Fibroblast of upper back skin (primary cell): ENCODE measurements at places on chromosomes 1 and 21.

- DNase-seq = no peak
Observed at GRCh38 chr1:44625348-44625747, 48.9 kb downstream of the TMEM53 start.

GRCh38 chr1:18997508-18997907 is 41.0 kb upstream of the IFFO2 start:
- DNase-seq = no peak

GRCh38 chr1:188514917-188515316 is 1686.2 kb downstream of the PLA2G4A start:
- DNase-seq = no peak

DNA sequence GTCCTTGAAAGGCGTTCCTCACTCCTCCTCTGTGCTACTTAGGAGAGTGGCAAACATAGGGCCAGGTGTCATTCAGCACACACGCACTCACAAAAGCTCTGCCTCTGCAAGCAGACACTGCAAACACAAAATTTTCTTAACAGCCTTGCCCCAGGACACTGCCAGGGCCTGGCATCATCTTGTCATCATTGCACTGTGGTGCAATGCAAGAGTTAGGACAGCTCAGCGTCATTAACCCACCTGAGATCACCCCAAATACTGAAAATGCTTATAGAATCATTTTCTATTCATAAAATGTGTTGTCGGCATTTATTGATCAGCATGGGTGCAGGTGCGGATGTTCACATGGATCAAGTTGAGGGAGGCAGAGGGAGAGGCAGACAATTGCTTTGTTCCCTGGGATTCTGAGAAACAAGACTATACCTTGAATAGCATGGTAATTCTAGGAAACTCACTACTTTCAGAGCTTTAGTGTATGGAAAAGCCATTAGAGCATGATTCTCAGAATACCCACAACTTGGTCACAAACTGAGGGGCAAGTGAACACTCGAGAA is 3.0 kb downstream of the ADAM30 start:
- no peak for DNase-seq

GRCh38 chr1:207398986-207399385 is 55.1 kb upstream of the CR2 start:
- no peak for DNase-seq

- peak; percentile 87 for DNase-seq
Observed at GRCh38 chr21:35840197-35840799, 220.0 kb downstream of the SETD4 start.

DNA sequence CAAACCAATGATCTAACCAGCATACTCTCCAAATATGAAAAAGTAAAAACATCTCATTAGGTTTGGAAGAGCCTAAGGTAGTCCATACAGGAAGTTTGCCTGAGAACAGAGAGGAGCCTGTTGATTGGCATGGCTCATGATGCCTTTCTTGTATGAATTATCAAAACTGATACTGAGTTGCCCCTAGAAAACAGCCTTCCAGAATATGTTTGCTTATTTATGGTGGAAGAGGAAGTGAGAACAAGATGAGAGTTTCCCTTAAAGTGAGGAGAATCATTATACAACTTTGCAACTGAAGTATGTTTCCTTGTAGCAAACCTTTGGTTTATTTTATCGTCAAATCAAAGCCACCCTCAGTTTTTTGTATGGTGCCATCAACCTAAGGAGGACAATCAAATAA is 23.8 kb upstream of the KIAA1614 start:
- no peak for DNase-seq

DNA sequence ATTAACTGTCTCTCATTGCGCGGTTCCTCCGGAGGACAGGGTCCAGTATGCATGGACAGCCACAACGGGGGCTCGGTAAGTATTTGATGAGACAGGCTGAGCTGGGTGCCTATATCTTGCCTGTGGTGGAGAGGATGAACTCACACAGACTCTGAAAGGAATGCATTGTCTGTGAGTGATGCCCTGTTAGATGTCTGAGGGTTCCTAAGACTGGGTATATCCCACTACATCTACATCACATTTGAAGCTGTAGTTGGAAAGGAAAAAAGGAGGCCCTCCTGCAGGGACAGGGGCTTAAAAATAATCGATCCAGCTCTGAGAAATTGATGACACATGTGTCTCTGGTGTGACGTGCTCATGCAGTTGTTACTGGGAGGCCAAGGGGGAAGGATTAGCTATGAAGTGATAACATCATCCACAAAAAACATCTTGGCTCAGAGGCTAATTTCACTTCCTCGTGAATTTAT is 1.9 kb downstream of the ADARB1 start:
- peak; percentile 37 for DNase-seq

DNA sequence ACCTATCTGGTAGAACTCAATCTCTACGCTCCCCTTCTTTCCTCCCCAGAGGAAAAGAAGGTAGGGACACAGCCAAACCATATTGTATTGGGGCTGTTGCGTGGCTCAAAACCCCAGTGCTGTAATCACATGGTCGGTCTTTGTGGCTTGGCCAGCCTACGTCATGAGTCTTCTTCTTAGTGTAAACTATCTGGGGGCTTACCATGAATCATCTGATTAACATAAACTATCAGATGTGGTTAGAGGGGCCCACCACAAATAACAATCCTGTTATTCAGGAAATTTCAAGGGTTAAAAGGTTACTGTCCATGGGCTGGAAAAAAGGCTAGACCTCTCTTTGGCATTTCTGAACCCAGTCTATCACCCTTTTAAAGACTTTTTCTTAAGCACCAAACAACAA is 49.5 kb upstream of the GPR52 start:
- DNase-seq = peak; percentile 57

DNA sequence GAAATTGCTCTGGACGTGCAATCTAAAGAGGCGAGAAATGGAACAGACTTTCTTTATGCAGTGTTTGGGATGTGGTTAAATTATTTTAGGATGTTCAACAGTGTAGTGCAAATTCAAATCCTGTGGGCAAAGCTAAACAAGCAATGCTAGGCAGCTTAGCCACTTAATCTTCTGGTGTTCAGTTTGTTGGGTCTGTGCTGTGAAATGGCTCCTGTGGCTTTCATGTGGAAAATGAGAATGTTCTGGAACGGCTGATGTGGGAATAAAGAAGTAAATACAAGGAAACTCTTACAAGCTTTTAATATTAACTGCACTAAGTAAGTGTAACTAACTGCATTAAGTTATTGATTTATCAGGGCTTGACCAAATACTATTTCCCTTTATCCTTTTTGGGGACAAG is 766.6 kb downstream of the ADGRL2 start:
- no peak for DNase-seq

GRCh38 chr1:6646499-6647148 is 22.0 kb downstream of the THAP3 start:
- DNase-seq = peak; percentile 53

GRCh38 chr21:44551340-44551961 is at the start of gene KRTAP10-2:
TSS of gene KRTAP10-2 (minus strand) at chr21:44551505. CDS start at chr21:44551458, 47 bp downstream.
- DNase-seq = no peak

DNA sequence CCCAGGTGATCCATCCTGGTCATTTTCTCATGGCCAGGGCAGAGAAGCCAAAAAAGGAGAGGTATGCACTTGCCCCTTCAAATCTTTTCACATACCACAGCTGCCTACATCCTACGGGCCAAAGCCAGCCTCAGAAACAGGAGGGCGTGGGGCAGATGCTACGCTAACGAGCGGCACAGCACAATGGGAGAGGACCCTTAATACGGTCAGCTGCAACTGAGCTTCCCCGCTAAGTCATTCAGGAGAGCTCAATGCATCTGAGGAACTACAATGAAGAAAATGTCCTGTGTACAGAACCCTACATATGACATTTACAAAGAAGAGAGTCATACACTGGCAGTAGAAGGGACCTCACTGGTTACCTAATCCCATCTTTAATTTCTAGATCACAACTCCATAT is 78.2 kb downstream of the PGBD5 start:
- DNase-seq = no peak

GRCh38 chr1:89724369-89725010 is 91.6 kb downstream of the LRRC8C start:
- peak; percentile 65 for DNase-seq

DNA sequence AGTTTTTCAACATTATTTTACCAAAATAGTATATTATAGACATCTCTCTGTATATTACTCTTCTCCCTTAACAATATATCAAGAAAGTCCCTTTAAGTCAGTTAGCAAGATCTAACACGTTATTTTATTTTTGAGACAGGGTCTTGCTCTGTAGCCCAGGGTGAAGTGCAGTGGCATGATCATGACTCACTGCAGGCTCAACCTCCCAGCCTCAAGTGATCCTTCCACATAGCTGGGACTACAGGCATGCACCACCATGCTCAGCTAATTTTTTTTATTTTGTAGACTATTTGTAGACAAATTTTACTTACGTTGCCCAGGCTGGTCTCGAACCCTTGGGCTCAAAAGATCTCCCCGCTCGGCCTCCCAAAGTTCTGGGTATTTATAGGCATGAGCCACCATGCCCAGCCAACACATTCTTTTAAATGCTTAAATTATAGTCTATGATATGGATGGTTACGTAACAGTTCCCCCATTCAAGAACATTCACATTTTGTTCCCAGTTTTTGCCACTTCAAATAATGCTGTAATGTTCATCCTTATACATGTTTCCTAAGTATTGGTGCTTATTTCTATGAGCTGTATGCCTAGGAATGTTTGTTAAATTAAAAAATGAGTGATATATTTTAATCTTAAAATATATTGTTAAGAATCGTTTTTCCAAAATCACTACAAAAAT is 70.4 kb downstream of the TUT4 start:
- DNase-seq = no peak

DNA sequence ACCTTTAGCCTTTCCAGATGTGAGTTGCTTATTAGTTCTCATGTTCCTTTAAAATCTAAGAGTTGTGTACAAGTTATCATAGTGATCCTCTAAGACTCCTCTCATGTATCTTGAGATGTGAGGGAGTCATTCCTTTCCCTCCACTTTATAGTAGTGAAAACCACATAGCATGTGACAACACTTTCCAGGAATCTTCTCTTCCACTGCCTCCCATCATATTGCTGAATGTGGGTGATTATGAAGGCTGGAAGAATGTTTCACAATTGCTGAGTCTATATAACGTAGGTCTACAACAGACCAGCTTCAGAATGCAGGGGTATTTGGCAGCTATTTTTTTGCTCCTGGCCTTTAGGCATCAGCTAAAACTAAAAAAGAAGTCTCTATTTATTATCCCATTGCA is 44.7 kb upstream of the LRRC7 start:
- DNase-seq = peak; percentile 98

GRCh38 chr1:113793878-113794834 is 18.1 kb downstream of the RSBN1 start:
- DNase-seq = no peak

GRCh38 chr1:29450591-29450990 is 214.3 kb downstream of the PTPRU start:
- DNase-seq = no peak

DNA sequence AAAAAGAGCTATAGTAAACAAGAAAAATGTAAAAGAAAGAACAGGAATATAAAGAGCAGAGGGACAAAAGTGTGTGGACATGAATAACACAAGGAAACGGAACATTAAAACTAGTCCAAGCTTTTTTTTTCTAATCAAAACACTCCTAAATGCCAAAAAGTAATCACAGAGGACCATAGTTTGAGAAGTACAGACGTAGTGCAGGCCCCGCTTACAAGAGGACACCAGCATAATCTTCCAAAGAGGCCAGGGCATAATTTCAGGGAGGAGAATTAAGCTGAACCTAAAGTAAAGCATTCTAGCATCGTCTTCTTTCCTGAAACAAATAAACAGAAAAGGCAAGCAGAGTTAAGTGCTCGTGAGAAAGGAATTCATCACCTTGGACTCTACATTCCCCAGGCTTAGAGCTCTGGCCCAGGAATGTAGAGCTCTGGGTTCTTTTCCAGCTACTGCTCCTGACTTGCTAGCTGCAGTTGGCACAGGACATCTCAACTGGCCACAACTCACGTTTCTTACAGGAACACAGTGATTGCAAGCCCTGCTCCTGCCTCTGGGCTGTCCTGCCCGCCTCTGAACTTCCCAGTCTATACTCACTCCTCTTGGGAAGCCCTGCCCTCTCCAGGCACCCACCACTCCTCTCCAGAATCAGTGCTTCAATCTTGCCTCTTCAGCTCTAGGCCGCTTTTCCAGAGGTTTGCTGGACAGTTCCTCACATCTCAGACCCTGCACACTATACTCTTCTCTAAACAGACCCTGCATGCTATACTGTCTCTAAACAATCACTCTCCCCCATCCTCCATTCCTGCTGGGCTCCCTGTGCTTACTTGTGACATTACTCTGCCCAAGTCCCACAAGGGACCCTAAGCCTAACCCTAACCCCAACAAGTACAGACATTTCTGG is 9.8 kb downstream of the RGS8 start:
- peak; percentile 51 for DNase-seq

GRCh38 chr21:26887251-26887650 is 42.0 kb upstream of the ADAMTS1 start:
- no peak for DNase-seq

DNA sequence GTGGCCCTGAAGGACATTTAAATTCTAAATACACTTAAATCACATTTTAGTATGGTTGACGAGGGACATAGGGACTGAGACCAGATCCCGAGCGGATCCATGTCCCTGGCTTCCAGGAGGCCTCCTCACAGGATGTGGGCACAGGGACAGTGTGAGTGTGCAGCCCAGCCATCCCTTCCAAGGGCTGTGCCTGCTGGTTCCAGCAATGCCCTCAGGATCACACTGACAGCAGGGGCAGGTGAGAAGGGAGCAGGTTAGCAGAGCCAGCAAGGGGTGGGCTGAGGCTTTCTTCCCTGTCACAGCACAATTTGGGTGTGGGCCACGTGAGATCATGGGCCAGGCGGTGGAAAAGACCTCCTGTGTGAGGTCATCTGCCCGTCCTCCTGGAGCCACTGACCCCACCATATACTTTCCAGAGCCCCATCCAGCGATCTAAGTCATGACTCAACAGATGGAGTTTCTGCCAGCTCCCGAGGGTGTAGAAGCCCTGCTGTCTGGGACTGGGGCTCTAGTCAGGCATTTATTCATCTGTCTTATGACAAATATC is 37.0 kb upstream of the PRSS38 start:
- DNase-seq = peak; percentile 71

GRCh38 chr1:203805689-203806088 is 10.3 kb downstream of the ZBED6 start:
- DNase-seq = no peak

DNA sequence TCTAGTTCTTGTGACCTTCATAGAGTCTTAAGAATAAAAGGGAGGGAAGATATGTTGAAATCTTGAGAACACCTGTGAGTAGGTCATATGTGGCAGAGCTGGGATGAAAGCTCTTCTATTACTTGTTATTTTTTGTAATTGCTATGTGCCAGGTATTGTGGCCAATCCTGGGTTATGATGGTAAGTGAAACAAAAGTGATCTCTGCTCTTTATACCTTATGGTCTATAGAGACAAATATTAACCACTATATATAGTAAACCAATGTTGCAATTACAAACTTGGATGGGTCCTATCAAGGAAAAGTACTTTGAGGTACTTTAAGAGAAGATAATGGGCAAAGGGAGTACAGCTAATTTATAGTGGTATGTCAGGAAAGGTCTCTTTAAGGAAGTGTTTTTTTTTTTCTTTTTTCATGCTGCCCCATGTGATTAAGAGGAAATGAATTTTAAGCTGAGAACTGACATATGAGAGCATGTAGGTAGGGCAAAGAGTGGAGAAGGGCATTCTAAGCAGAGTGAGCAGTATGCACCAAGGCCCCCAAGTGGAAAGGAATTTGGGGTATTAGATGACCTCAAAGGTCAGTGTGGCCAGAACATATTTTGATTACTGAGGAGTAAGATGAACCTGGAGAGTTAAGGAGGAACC is 43.3 kb downstream of the POU2F1 start:
- no peak for DNase-seq
